Non-pigmented ciliary epithelial cell (primary cell): ENCODE measurements at places on chromosomes 2 and 18.

DNA sequence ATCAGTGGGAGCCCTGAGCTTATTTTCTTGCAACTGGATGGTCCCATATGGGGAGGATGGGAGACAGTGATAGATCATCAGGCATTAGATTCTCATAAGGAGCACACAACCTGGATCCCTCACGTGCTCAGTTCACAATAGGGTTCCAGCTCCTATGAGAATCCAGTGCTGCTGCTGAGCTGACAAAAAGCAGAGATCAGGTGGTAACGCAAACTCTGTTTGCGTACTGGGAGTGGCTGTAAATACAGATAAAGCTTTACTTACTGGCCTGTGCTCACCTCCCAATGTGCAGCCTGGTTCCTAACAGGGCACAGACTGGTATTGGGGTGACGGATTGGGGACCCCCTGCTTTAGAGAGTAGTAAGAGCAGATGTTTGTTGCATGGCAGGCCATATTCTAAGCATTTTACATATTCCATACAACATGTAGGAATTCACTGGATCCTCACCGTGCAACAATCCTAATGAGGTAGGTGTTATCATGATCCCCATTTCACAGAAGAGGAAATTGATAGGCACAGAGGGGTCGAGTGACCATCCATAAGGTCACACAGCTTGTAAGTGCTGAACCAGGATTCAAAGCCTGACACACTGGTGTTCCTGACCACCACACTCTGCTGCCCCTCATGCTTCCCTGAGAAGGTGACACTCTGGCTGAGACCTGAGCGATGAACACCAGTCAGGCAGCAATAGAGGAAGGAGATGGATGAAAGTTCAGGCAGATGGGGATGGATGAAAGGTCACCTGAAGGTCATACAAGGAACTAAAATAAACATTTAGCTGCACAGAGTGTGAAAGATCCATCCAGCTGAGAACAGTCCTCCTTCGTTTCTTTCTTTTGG, 15.7 kb upstream of the MAT2A start:
- no peak for DNase-seq

- DNase-seq: no peak
Observed at GRCh38 chr2:120999377-121000097, 263.9 kb downstream of the GLI2 start.

DNA sequence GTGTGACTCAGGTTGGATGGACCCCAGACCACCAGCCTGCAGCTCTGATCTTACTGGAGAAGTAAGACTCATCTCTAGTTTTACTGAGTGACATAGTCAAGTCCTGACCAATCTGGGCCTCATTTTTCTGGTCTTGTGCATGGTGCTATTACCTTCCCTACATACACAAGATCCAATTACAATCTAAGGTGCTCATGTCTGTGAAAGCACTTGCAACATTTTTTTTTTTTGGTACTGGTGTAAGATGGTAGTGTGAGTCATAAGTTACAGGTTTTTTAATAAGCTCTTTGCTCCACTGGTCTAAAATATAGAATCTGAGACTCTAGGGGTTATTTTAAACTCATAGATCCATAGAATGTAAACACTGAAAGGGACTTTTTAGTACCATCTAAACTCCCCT, 117.3 kb upstream of the EFEMP1 start:
- no peak for DNase-seq

- DNase-seq: no peak
Observed at GRCh38 chr18:79947054-79947755, 4.2 kb downstream of the SLC66A2 start.

DNA sequence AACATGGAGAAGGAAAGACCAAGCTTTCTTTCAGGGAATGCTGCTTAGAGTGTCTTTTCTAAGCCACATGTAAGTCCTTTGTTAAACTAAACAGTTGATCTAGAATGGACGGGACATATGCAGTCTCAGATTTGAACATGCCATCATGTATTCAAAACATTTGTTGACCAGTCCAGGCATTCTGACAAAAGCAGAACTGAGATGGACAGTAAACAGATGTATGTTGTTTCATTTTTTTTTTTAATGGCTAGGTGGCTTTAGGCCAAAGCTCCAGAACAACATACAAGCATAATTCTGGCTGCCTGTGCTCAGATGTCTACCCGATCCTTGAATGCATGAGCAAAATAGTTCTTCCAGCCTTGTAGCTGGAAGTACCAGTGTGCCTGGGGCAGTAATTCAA, 1211.4 kb upstream of the FAM98A start:
- no peak for DNase-seq

DNA sequence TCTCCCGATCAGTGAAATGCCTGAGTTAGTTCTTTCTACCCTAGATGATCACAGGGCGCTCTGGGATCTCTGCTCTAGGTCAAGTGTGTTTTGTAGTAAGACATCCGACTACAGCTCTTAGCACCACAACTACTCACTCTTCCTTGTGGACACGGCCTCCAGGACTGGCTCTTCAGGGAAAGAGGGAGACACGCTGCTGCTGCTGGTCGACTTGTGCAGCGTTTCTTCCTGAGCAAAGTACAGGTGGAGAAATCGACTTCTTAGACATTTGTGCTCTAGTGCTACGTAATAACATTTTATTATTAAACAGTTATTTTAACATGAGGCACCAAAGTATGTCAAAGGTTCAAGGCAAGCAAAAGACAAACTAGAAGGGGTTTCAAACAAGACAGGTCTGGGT, 57.0 kb downstream of the PRELID3A start:
- no peak for DNase-seq

DNA sequence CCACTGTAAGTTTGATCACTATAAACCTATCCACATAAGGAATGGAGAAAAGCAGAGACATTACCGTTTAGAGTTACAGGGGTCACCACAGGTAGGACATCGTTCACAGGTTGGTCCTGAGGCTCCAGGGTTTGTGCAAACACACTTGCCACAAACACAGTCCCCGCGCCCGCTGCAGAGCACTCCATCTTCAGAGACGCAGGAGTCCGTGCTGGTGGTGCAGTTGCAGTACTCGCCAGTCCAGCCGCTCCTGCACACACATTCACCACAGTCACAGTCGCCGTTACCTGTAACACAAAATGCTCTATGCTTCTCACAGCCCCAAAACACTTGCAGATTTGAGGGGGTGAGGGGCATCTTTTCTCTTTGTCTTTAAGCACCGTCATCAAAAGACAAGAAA, 63.9 kb upstream of the PLA2R1 start:
- no peak for DNase-seq

GRCh38 chr2:206531996-206532543, 88.7 kb downstream of the ADAM23 start:
- DNase-seq: no peak

- DNase-seq: no peak
Observed at GRCh38 chr2:85810371-85811179, 56.8 kb downstream of the ATOH8 start.

- no peak for DNase-seq
Observed at GRCh38 chr2:207219676-207220501, 54.1 kb upstream of the KLF7 start.

GRCh38 chr2:27496357-27497287, at the start of gene GCKR:
Gene GCKR (plus strand): TSS chr2:27496839. CDS start chr2:27496905, 66 bp downstream.
- no peak for DNase-seq

DNA sequence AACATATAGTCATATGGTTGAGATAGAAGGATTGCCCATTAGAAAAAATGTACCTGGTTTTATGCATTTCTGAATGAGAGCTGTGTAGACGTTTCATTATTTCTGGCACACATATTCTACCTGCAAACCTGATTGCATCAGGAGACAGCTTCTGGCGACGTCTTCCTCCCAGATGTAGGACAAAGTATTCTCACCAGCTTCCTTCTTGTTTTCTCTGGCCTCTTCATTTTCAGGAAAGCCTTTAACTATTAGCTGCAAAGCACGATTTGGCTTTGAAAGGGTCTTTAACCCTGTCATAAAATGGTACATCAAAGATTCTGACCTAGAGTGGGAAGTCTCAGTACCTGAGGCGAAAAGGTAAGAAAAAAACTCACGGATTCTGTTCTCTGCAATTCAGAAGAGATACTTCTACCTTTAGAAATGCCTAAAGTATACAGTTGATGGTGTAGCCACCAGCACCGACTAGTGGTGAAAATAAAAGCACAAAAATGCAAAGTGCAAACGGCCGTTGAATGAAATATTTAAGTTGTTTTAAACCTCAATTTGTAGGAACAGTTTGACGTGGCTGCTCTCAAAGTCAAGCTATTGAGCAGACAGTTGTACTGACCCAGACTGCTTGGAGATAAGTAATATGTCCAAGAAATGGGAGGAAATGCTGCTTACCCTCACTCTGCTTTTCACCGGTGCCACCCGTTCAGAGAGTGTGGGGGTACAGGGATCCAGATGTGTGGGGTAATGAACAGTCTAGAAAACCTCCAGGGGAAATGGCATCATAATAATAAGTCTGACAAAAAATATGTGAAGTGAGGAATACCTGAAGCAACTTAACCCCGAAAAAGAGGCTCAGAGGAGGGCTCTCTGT, 20.2 kb downstream of the IL18RAP start:
- DNase-seq: no peak

- DNase-seq: no peak
Observed at GRCh38 chr2:236117861-236118269, 50.3 kb downstream of the GBX2 start.

- DNase-seq: no peak
Observed at GRCh38 chr2:209160800-209161588, 262.9 kb upstream of the MAP2 start.

- DNase-seq: no peak
Observed at GRCh38 chr18:69830189-69830588, 117.5 kb downstream of the CD226 start.

DNA sequence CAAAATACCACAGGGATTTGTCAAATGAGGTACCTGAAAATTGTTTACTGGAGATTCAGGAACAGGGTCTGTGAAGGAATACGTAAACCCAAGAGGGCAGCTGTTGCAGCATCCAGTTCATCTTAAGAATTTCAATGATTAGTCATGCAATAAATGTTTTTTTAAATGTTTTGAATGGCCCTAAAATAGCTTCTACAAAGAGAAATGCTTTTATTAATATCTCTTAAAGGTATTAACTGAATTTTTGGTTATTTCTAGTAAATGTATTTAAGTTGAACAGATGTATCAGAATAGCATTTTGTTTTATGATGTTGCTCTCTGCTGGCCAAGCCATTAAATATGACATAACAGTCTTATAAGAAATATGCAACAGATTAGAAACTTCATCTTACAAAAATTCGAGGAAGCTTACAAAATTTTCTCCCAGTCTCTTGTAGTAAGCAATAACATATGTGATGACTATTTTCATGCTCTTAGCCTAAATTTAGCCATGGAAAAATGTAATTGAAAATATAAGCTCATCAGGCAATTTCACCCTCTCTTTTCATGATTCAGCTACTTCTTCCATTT, 863.9 kb downstream of the SUCLG1 start:
- DNase-seq: no peak

GRCh38 chr2:217419055-217419671, 559.3 kb upstream of the TNP1 start:
- no peak for DNase-seq

GRCh38 chr18:58682429-58683069, 11.3 kb downstream of the MALT1 start:
- DNase-seq: no peak

DNA sequence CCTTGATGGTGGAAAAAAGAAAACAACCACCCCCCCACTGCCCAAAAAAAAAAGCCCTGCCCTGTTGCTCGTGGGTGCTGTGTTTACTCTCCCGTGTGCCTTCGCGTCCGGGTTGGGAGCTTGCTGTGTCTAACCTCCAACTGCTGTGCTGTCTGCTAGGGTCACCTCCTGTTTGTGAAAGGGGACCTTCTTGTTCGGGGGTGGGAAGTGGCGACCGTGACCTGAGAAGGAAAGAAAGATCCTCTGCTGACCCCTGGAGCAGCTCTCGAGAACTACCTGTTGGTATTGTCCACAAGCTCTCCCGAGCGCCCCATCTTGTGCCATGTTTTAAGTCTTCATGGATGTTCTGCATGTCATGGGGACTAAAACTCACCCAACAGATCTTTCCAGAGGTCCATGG, 28.0 kb downstream of the MAL start:
- DNase-seq: no peak

- DNase-seq: no peak
Observed at GRCh38 chr18:9619990-9620389, 5.6 kb upstream of the PPP4R1 start.

GRCh38 chr18:13871701-13872100, 43.6 kb downstream of the MC2R start:
- DNase-seq: no peak

DNA sequence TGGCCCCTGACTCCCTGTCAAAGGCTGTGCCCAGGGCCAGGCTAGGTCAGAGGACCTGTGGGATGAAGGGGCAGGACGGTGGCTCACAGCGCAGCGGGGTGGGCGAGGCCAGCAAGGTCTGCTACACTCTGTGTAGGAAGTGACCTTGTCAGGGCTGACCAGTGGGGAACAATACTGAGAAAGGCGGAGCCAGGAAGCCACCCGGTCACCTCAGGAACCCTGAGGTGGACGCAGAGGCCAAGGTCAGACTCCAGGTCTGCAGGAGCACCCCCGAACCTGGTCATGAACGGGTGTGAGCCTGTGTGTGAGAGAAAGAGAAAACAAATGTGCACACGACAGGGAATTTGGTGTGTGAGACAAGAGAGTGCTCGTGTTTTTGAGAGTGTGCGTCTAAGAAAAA, 72.3 kb downstream of the SMAD7 start:
- no peak for DNase-seq

- no peak for DNase-seq
Observed at GRCh38 chr2:70044290-70045040, 42.8 kb upstream of the PCBP1 start.

- DNase-seq: no peak
Observed at GRCh38 chr2:107380912-107381311, 445.8 kb upstream of the RGPD4 start.

GRCh38 chr2:37154785-37155184, 2.0 kb downstream of the EIF2AK2 start:
- DNase-seq: no peak

- no peak for DNase-seq
Observed at GRCh38 chr2:54924121-54924520, 126.1 kb downstream of the RTN4 start.

- DNase-seq: no peak
Observed at GRCh38 chr2:134466141-134466540, 212.3 kb downstream of the MGAT5 start.

DNA sequence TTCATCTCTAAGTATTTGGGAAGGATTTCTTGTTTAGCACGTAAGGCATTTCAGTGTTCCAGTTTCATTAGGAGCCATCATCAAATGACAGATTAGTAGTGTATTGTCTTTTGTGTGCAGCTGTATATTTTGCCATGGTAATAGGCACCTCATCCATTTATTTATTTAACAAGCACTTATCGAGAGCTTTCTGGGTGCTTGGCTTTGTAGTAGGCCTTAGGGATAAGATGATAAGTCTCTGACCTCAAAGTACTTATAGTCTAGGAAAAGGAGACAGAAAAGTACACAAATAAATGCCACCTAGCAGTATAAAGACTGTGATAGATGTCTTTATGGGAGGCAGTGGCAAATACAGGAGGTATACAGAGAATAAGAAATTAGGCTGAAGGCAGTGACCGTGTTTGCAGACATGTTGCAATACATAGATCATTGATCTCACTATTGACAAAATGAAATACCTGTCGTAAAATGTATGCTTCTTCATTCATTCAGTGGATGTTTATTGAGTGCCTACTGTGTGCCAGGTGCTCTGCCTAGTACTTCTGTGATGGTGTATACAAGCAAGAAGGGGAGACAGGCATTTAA, 265.9 kb downstream of the SETBP1 start:
- DNase-seq: no peak
